Psoas muscle (tissue), 8 donors: ENCODE measurements at places on chromosomes 7 and 10. TPM values are rescaled to one million over a fixed set of nuclear protein-coding genes. Genes with fewer than 3 reads are reported as not detected.

Gene LRRTM3
- total RNA-seq: not detected

Gene GARS1
- 44.5 TPM for total RNA-seq

Gene PPP1R3C
- 359 TPM for total RNA-seq

Gene PHYH
- 210 TPM for total RNA-seq

Gene SLC26A4
- 0.18 TPM for total RNA-seq

Gene CACNB2
- total RNA-seq: 0.71 TPM

Gene SP8
- not detected for total RNA-seq
